Activated CD8-positive, alpha-beta memory T cell treated with anti-CD3 and anti-CD28 coated beads for 1 hour (primary cell): ENCODE measurements at places on chromosomes 1 and 21.

DNA sequence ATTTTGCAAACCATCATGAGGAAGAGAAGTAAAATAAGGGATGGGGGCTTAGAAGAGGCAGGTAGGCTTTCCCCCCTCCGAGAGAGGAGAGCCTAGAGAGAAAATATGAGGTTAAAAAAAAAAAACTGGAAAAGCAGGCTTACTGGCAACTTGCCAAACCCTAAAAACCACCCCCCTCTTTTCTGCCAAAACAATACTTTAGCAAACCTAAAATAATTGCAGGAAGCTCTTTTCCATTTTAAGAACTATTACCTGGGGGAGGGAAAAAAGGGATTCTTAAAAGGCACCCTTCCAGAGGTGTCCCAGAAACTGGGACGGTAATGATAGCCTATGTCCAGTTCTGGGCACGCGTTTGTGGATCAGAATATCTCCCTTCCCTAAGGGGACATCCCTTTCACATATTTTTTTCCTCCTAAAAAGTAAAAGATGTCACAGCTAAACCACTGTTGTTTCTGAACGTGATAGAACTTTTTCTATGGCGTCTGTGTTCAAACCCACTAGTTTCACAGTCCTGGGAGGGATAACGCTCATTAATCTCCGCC, 1.1 kb upstream of the NFIA start:
- DNase-seq, result no peak

GRCh38 chr1:14924455-14925331, 228.9 kb upstream of the TMEM51 start:
- no peak for DNase-seq

DNA sequence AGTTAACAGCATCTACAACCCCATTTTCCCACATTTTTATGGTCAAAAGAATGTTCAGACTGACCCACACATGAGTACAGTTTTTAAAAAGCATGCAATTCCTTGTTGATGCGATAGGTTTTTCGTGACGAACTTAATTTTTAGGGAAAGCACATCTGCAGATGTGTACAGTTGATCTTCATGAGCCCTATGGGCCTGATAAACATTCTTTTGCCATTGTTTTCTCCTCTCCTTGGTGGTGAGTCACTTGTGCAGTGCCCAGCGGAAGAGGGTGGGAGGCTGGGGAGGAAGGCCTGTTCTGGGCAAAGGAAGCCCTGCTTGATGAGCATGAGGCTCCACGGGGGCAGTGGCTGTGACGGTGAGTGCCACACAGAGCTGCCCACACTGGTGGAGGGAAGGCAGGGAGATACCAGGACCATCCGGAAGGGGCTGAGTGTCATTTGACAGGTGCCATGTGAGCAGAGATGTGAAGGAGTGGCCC, 5.3 kb downstream of the ARF1 start:
- DNase-seq, result no peak

GRCh38 chr21:37531431-37531932, 164.9 kb downstream of the DYRK1A start:
- DNase-seq, result no peak

- no peak for DNase-seq
Measured at GRCh38 chr21:29217818-29218291, 80.9 kb upstream of the BACH1 start.

DNA sequence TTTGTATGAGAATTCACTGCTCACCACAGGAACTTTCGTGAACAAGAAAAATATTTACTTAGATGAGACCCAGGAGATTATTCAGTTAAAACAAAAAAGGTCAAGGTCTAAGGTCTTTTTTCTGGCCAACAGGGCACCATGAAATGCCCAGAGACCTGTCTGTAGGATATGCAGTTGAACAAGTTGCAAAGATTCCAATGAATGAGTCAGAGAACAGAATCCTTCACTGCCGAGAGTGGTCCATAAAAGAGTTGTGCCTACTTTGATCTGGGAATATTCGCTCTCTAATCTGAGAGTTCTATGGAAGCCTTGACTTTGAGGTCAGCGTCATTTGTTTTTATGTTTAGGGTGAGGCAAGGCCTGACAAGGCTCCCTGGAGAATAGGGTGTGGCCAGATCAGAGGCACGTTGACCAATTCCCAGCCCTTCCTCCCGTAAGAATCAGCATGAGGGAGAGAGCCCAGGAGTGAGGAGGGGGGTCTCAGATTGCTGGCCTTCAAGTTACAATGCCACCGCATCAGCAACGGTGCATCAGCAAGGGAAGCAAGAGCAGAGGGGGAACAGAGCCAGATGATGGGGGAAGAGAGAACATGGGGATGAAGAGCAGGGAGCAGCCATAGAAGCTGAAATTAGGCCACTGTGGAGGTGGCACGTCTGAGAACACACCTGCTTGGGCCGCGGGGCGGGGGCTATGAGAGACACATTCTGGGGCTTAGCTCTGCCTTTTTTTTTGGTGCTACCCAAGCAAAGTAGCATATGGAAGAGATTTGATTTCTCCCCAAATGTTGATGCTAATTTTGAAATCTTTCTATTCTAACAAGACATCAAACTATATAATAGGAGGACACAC, 206.4 kb upstream of the RAB4A start:
- DNase-seq, result no peak

DNA sequence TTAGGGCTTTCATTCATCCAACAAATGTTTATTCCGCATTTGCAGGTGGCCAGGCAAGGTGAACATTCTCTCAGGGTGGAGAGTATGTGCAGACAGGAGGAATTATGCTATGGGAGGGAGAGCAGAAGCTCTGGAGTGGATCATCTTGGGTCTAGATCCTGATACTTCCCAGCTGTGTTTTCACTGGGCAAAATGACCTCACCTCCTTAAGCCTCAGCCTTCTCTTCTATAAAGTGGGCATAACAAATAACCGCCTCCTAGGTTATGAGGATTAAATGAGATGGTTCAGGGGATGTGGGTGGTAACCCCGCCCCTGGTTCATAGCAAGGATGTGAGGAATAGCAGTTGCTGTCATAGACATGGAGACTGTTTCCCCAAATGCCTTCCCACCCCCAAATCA, 1.7 kb upstream of the TMEM51 start:
- DNase-seq, result no peak

DNA sequence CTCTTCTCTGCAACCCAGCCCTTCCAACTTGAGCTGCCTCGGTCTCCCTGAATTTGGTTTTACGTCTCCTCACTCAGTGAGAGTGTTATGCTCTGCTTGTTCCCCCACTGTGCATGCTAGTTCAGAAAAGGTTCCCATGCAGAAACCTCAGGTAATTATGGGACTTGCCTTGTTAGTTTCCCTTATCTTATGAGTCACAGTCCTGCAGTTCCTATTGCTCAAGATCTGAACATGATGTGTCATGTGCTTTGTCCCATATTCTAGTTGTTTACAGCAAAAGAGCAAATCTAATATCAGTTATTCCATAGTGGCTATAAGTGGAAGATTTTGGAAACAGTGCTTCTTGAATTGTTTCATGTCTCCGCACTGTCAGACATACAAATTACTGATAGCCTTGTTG, 74.4 kb downstream of the DUSP10 start:
- DNase-seq, result no peak

GRCh38 chr1:225941942-225942222, 862 bp upstream of the LEFTY2 start:
- no peak for DNase-seq

GRCh38 chr1:11874624-11875023, 15.9 kb upstream of the NPPB start:
- no peak for DNase-seq

- no peak for DNase-seq
Measured at GRCh38 chr1:104064399-104064798, 314.7 kb downstream of the AMY1C start.

GRCh38 chr21:22630953-22631465, 1632.8 kb downstream of the NCAM2 start:
- no peak for DNase-seq

DNA sequence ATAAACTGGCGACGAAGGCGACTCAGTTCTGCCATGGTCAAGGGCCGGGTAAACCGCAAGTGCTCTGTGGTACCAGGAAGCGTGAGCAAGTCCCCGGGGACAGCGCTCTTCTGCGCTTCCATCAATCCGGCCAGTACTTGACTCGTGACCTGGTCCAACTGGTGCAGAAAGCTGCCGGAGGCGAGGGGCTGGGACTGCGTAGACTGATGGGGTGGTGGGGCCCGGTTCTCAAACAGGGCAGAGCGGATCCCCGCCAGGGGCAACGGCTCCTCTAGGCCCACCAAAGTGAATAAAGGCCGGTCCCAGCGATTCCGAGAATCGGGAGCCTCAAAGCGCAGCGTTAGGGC, 852 bp downstream of the KTI12 start:
- DNase-seq, result no peak

DNA sequence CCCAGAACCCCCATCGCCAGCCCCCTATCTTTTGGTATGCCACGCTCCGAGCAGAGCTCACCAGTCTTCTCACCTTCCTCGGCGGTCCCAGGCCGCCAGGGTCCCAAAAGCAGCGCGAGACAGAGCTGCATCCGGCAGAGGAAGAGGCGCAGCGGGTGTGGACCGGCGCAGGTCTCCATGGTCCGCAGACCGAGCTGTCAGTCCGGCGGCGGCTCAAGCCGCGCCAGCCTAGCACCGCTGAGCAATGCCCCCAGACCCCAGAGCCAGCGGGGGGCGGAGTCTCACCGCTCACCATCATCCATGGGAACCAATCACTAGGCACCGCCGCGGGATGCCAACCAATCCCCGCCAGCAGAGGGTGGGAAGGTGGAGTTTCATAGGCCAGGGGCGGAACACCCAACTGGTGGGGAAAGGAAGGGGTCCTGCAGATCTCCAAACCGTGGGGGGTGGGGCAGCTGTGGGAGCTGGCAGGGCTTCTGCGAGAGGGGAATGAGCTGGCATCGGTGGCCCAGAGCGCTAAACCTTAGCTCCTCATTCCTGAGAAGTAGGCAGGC, at the start of gene EPHA10:
EPHA10 (minus strand) TSS at position 233 of the 554 bp plus-strand sequence; CDS start at position 179, 54 bp downstream.
- DNase-seq, result no peak

- DNase-seq, result no peak
Measured at GRCh38 chr1:119987686-119988085, 81.8 kb downstream of the NOTCH2 start.
